ENCODE measurements at places on chromosomes 11 and 22.

DNA sequence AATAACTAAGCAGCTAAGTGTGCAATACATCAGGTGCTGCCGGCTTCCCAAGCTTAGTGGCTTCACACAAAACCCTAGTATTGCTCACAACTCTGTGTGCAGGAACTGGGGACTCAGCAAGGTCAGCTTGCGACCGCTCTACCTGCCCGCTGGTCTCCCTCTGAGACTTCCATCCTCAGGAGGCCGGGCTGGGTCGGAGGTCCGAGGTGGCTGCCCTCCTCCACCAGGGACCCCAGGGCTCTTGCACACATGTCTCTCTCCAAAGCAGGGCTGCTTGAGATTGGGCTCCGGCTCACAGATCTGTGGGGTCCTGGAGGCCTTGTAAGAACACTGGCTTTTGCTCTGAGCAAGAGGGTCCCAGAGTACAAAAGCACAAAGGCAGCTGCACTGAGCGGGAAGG, 25.4 kb upstream of the FGF19 start:
- DNase-seq: no peak

DNA sequence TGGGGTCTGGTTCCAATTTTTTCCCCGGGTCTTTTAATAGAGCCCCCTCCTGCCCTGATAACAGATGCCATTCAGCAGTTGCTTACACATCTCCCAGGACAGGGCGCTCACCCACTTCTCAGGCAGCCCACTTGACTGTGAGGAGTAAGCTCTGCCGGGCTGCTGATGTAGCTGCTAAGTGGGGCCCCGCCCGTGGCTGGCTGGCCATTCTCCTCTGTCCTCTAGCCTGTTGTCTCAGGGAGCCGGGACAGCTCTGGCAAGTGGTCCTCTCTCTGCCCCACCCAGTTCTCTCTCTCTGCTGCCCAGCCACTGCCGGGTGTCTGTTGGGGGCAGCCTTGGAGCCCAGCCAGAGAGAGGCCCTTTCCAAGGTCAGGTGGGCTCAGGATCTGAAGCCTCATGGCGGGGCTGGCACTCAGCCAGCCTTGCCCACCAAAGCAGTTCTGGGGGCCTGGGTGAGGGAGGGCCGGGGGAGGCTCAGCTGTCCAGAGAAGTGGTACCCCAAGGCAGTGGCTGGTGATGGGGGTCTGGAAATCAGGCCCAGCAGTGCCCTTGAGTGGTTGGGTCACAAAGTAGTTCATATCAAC, 8.9 kb downstream of the KCNJ4 start:
- no peak for DNase-seq

DNA sequence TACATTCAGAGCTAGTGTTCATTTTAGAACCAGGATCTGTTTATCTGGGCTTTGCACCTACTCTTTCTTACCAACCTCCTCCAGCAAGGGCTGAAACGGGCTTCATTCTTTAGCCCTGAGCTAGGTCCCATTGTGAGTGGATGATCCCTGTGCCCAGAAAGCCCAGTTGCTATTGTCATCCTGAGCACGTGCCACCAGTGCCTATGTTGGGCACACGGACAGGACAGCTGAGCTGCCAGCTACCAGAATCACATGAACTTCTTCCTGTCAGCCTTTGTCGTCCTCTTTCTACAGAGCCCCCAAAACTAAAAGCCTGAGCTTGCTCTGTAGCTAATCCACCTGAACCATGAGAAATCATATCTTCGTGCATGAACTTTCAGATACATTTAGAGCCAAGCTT, 74.4 kb upstream of the NTM start:
- DNase-seq: no peak

- DNase-seq: no peak
These were observed 172.3 kb downstream of the AASDHPPT start for GRCh38 chr11:106249617-106250239.

- no peak for DNase-seq
These were observed 5.4 kb downstream of the TMPRSS13 start for GRCh38 chr11:117923773-117924172.

GRCh38 chr11:30392221-30392784, 69.4 kb downstream of the ARL14EP start:
- no peak for DNase-seq

- no peak for DNase-seq
These were observed 40.9 kb upstream of the SUSD2 start for GRCh38 chr22:24140357-24140756.

GRCh38 chr22:18968011-18968749, 32.1 kb upstream of the PRODH start:
- DNase-seq: no peak

DNA sequence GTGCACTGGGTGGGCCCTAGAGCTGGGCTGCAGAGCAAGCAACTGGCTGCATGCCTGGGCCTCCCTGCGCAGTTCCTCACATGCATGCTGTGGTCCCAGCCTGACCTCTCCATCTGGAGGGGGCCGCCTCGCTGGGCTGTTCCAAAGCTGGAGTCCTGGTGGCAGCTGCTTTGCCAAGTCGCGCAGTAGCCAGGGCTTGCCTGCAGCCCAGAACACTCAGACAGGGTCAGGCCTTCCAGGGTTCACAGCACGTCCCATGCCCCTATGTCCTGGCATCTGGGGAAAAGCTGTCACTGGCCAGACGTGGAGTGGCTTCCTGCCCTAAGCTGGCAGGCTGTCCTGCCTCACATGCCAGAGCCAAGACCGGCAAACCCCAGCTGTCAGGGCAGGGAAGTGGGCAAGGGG, 16.5 kb upstream of the CDC42EP2 start:
- no peak for DNase-seq

GRCh38 chr11:134019500-134019899, 49.4 kb upstream of the JAM3 start:
- no peak for DNase-seq

DNA sequence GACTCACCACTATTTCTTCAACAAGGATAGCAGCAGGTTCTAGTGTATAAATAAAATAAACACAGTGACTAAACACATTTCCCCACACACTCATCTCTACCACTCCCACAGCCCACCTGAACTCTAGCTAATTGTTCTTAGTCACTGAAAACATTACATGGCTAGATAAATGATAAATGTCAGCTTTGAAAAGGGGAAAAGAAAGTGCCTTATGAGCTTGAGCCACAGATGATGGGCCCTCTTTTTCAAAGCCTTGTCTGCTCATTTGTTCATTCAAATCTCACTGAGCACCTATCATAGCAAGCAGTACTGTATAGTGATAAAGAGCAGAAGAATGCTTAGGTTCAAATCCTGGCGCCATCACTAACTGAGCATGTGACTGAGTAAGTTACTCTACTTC, 58.3 kb downstream of the SIK3 start:
- DNase-seq: no peak

GRCh38 chr11:91023731-91024130, 800.9 kb upstream of the CHORDC1 start:
- peak; percentile 37 for DNase-seq

GRCh38 chr11:27660171-27660570, 40.1 kb downstream of the BDNF start:
- no peak for DNase-seq

DNA sequence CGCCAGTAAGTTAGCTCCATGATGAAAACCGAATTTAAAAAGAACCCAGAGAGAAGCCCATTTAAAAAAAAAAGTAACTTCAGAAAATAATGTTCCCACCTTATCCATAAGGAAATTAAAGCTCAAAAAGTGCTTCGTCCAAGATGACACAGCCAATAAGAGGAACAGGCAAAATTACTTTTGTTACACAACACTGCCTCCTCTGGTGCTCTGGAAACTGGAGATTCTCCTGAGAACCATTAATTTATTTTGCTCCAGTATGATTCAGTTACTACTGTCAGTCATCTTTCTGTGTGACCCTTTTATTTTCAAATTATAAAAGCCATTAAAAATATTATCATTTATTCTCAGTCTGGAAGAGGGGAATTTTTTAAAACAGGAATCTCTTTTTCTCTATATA, 2.0 kb downstream of the IFT27 start:
- DNase-seq: no peak

DNA sequence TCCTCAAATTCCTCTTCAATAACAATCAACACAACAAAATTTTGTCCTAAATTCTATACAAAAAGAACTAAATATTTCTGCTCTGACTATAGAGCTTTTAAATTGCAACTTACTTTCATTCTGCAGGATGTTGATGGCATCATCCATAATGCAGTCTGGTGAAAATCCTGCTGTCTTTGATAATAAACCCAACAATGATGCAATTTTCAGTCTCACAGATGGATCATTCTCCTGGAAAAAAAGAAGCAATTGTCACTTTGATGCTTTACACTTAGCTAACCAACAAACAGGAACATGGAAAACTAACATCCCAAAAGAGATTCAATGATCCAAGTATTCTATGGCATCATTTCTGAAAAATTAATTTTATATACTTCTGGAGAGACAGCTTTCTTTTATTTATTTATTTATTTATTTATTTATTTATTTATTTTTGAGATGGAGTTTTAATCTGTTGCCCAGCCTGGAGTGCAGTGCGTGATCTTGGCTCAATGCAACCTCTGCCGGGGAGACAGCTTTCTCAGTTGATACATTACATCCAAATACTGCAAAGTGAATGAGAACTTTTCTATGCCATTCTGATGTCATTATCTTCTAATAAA, 13.0 kb downstream of the INTS4 start:
- no peak for DNase-seq

GRCh38 chr22:50173311-50173982, 2.9 kb downstream of the PANX2 start:
- no peak for DNase-seq

DNA sequence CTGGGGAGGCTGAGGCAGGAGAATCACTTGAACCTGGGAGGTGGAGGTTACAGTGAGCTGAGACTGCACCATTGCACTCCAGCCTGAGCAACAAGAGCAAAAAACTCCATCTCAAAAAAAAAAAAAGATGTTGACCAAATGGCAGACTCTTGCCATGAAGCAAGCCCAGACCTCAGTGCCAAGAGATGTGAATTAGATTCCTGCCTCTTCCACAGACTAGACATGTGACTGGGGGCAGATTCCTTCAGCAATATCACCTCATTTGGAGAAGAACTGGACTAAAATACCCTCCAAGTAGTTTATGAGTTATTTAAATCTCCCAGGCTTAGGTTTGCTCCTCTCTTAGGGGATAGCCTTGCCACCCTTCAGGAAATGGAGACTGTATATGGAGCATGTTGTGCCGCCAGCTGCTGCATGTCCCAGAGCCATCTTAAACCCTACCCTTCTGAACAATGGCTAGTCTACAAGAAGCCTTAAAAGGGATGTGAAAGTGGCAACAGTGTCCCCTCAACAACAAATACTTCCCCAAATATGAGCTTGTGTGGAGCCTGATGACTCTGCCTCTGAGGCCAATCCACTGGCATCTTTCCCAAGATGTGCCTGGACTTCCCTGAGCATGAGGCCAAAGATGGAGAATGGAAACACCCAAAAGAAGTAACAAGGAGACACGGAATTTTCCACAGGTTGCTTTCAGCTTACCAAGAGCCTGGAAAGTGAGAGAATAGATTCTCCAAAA, 763 bp upstream of the MS4A7 start:
- DNase-seq: no peak

DNA sequence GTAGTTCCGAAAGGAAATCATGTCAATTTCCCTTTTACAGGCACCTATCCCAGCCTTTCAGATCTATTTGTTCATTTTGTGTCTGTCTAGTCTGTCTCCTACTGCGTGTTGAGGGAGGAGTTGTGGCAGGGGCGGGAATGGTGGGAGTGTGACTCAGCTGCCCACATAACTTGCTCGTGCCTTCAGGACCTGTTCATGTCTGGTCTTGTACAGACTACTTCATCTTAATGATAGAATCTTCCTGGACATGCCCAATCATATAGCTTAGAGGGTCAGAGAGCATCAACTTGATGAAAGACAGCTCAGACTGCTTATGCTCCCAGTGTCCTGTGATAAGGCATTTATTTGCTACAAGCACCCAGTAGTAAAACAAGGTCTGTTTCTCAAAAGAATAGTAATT, 61.0 kb upstream of the BIRC3 start:
- no peak for DNase-seq

DNA sequence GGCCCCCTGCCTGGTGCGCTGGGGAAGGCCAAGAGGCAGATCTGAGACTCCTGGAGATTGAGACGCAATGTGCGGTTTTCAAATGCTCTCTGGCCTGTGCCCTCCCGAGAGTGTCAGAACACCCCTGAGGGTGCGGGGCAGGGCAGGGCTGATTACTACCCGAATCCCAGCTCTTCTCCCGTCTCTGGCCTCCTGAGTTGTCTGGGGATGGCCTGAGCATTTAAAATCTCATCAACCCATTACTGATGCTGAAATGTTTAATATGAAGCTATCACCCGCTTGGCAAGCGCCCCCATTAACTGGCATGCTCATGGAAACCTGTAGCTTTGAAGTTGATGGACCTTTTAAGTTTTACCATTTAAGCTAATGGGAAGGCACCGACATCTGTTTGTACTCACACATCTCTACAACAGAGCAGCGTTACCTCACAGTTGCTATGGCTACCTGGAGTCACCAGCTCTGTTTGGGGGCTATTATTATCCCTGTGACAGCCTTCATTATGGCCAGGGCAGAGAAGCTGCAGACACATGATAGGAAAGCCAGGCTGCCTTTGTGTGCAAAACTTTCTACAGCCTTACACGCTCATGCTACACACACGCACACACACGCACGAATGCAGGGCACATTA, 3.6 kb upstream of the MB start:
- DNase-seq: peak; percentile 55

GRCh38 chr22:35491908-35492380, 48.7 kb upstream of the RASD2 start:
- no peak for DNase-seq

- no peak for DNase-seq
These were observed 4.3 kb upstream of the LDHA start for GRCh38 chr11:18390088-18390487.

DNA sequence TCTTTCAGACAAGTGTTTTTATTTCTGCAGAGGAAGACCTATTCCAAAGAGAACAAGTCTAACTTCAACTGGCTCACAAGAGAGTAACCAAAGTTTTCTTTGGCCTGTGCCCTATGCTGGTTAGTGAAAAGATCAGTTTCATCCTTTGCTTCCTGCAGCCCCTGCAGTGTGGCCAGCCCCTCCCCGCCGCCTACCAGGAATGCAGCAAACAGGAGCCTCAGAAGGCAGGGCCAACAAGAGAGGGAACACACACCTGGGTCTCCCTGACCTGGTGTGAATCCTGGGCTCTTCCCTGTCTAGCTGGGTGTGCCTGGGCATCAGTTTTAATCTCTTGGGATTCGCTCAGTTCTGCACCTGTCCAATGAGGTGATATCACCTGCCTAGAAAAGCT, 21.5 kb upstream of the SCARF2 start:
- no peak for DNase-seq

- DNase-seq: no peak
These were observed 15.2 kb downstream of the PIM3 start for GRCh38 chr22:49975543-49976389.
